ENCODE measurements at places on chromosomes 16 and 17. TPM values are rescaled to one million over a fixed set of nuclear protein-coding genes. Genes with fewer than 3 reads are reported as not detected.

GRCh38 chr17:50177983-50178834 lies 12.4 kb downstream of the SGCA start:
- peak; percentile 86 for DNase-seq

The CCDC78 gene
- total RNA-seq: 28.3 TPM

The MT1M gene
- total RNA-seq: 21.2 TPM

The C17orf113 gene
- total RNA-seq: 3.2 TPM

DNA sequence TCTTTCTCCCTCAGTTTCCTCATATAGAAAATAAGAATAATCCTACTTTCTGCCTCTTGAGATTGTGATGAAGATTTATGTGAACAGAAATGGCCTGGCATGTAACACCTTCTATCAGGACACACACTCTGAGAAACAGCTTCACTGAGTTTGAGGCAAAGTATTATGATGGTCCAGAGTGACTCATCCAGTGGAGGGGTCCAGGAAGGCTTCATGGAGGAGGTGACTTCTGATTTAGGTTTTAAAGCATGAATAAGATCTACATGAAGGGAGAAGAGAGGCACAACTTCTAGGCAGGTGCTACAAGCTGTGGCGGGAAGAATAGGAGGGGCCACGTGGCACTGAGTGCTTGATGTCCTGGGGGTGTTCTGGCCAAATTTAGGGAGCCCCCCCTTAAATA lies 124.4 kb upstream of the SDK2 start:
- DNase-seq: no peak

DNA sequence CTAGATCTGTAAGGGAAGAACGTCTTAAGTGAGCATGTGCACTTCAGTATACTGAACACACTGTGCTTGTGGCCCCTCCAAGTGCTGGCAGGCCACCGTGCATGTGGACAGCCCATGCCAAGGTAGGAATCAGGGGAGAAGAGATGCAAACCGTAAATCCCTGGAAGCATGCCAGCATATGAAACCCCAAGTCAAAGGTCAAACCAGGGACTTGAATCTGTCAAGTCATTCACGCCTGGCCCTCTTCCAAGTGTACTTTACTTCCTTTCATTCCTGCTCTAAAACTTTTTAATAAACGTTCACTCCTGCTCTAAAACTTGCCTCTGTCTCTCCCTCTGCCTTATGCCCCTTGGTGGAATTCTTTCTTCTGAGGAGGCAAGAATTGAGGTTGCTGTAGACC lies 2.8 kb upstream of the ATXN2L start:
- DNase-seq: no peak

DNA sequence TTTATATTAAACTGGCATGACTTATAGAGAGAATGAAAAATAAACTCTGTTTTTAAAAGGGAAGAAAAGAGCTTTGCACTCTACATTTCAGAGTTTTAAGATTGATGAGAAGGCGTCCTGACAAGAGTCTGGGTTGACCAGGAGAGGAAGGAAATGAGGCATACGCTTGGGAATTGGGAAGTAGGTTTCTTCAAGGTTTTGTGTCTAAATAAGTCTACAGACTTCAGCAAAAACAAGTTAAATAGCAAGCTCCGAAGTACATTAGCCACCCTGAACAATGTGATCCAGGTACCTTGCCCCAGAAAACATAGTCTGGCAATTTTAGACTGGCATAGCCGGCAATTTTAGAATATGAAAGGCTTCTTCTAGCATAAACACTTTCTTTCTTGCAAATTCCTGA lies 28.5 kb upstream of the CCDC182 start:
- DNase-seq: no peak

DNA sequence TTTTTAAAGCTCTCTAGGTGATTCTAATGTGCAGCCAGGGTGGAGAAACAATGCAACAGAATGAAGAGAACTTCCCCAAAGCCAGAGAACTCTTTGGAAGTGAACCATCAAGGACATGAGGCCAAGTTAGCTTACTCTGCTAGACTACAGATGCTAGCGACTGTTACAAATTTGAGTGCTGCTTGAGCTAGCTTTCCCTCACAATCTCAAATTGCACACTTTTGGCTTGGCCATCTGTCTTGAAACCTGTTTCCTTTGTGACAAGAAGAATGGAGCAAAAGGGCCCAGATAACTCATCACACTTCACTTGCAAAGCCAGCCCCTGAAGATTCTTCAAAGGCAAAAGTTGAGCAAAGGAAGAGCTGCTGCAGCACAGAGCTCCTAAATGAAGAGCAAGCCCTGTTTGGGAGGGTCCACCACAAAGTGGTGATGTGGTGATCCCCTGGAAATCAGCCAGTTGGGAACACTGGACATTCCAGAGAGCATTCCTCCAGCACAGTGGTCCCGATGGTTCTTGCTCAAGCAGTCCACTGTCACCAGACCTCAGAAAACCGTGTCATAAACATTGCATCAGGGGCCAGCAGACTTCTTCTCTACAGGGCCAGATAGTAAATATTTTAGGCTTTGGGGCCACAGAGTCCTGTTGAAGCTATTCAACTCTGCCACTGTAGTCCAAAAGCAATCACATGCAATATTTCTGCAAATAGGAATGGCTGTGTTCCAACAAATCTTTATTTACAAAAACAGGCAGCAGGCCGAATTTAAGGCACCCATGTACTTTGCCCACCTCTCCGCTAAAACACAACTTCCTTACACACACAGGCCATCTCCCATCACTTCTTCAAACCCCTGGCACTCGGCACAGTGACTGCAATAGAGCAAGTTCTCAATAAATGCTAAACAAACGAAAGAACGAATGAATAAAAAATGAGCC lies 21.2 kb downstream of the SLC39A11 start:
- DNase-seq: no peak

The PIRT gene
- not detected for total RNA-seq

DNA sequence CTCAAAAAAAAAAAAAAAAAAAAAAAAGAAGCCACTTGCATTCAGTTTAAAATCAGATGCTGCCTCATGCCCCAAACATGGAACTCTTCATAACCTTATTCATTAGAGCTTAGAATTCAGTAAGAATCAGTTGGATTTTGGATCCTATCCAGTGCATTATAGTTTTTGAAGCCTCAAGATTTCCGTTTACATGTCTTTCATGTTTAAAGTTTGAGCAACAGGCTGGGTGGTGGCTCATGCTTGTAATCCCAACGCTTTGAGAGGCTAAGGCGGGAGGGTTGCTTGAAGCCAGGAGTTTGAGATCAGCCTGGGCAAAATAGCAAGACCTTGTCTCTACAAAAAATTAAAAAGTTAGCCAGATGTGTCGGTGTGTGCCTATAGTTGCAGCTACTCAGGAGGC lies 55.0 kb downstream of the SNTB2 start:
- no peak for DNase-seq

- no peak for DNase-seq
Observed at GRCh38 chr16:56824804-56825203, 40.2 kb upstream of the SLC12A3 start.

DNA sequence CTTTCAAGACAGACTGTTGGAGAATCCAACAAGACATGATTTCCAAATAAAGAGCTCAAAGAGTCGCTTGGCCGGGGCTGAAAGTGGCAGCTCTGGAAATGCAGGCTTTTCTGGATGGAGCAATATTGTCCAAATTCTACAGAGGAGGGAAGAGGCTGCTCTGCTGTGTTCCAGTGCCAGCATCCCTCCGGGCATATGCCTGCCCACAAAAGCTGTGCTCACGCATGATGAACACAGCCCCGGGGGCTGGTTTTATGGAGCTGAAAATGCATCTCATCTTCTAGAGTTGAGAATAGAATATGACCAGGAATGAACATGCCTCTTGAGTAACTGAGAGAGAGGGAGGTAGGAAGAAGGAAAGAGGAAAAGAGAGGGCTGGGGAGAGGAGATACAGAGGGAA lies 74.7 kb upstream of the TOX3 start:
- DNase-seq: no peak

- no peak for DNase-seq
Observed at GRCh38 chr16:80570106-80570478, 29.3 kb downstream of the DYNLRB2 start.

DNA sequence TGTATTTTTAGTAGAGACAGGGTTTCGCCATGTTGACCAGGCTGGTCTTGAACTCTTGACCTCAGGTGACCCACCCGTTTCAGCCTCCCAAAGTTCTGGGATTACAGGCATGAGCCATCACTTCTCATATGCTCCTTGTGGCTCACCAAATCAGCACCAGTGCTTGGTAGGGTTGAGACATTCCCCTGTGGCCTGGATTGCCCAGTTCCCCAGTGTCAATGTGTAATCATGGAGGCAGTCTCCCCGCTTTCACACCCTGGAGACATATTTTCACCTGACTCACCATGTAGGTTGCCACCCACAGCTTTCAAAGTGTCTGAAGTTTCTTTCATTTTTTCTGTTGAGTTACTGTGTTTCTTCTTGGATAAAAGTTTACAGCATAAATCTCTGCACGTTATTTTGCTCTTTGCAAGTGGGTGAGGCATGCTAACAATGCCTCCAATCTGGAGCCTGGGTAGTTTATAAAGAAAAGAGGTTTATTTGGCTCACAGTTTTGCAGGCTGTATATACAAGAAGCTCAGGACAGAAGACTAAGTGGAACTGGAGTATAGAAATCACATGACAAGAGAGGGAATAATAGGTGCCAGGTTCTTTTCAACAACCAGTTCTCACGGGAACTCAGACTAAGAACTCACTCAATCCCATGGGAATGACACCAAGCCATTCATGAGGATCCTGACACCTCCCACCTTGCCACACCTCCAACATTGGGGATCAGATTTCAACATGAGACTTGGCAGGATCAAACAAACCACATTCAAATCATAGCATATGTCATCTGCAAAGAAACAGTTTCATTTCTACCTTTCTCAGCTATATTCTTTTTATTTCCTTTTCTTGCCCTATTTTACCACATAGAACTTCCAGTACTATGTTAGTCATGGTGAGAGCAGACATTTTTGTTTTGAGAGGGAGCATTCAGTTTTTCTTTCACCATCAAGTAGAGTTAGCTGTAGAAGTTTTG lies 113.2 kb downstream of the PHKB start:
- DNase-seq: no peak

The CMTM2 gene
- not detected for total RNA-seq

DNA sequence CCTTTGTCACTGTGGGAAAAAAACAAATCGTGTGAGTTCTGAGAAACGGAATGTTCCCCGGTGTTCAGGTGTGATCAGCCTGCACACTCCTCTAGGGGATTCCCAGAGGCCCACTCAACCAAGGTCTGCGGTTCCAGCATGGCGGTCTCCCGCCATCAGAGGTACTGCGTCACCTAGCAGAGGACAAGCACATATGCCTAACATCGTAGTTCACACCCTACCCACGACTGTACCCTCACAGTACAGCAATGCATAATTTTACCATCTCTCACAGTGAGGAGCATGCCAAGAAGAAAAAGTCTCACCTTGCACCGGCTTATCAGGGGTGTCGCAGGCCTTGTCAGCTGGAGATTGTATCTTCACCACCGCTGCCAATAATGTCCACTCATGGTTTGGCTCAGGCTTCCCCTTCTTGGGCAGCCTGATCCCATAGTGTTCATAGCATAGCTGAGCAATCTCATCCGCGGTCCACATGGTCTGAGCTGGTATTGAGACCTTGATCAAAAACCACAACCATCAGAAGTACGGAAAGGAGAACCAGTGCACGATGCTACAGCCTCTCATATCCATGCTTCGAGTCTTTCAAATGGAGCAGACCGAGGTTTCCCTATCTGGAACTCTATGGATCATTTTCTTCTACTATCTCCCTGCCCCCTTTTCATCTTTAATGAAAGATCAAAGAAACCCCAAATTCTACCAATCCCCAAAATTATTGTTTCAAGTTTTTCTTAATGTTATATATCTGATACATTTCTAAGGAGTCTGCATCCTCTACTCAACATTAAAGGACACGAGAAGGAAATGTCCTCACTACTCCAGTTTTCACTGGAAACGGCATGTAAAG lies 2.5 kb downstream of the ADAT1 start:
- no peak for DNase-seq

GRCh38 chr17:82933911-82934310 lies 94.1 kb upstream of the ZNF750 start:
- DNase-seq: peak; percentile 6

- no peak for DNase-seq
Observed at GRCh38 chr16:66070140-66070917, 296.2 kb upstream of the CDH5 start.

DNA sequence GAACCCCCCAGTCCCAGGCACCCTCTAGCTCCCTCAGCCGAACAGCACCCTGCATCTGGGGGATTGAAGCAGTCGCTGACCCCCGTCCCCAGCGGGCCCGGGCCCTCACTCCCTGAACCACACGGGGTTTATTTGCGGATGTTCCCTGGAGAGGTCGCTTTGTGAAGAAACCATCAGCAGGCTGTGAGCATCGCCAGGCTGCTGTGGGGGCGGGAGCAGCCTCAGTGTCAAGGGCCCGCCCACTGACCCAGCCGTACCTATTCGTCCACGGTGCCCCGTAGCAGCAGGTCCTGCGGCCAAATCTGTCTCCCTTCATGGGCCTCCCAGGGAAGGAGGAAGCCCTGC lies 6.4 kb upstream of the RAB40C start:
- no peak for DNase-seq

The CCDC200 gene
- total RNA-seq: not detected

The NEURL4 gene
- 21.0 TPM for total RNA-seq

The MT1A gene
- 59.1 TPM for total RNA-seq
